ENCODE measurements at places on chromosomes 7 and 10.

DNA sequence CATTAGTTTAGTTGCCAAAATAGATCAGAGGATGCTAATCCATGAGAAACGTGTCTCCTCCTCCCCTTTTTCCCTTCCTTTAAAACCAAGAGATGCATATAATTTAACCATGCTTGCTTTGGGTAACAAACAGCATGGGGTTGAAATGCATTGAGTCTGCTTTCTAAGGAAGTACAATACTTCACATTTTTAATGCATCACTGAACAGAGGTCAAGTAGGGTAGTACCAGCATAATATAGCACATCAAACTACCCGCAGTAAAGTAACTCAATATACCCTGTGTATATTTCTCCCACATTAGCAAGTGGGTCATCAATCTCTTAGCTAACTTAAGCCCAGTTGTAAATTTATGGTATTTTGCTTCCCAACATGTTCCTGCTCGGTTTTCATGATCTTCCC lies 239.3 kb upstream of the SEMA3C start:
- DNase-seq, result peak; percentile 66

DNA sequence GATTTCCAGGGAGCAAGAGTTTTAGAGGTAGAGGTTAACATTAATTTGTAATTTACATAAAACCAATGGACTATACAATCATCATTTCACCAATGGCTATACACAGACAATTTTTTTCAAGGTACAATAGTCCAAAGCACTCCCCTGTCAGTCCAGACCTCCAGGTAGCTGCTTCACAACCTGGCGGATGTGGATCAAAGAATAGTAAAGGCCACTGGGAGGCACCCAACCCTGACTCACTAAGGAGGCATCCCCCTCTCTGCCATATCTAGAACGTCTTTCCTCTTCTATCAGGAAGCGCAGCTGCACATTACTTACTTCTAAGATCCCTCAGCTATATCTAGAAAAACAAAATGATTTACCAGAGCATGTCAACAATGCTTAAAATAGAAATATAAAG lies 217.7 kb upstream of the AOAH start:
- no peak for DNase-seq

DNA sequence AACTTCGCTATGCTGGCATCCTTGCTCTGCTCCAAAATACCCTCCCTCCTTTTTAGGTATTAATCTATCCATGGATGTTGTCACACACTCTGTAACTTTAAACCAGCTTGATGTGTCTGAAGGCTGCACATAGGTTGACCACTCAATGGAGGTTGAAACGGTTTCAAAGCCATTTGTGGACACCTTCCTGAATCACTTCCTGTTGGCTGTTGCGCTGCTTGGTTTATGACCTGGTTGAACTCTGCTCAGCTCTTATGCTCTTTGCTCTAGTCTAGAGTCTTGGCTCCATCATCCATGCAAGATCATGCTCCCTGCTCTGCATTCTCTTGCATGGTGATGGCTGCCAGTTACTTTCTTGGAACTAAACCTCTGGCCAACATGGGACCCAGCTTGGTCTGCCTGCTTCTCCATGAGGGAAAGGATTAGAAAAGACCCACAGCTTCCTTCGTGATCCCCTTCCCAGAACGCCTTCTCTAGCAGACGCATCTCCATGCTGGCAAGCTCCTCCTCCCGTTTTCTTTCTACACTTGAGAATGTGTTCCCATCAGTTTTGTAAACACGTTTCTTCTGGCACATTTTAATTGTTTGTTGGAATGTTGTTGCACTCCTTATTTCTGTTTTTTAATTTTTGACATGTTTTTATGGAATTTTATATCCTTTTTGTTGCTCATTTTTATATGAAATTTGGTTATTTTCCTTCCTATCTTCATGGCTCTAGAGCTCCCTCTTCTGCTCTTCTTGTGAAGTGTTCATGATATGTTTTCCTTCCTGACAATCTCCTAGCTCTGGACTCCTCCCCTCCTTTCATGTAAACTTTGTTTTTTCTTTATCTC lies 149.8 kb downstream of the XPNPEP1 start:
- peak; percentile 16 for DNase-seq

GRCh38 chr7:50409856-50410745 lies 40.0 kb downstream of the FIGNL1 start:
- DNase-seq, result no peak

DNA sequence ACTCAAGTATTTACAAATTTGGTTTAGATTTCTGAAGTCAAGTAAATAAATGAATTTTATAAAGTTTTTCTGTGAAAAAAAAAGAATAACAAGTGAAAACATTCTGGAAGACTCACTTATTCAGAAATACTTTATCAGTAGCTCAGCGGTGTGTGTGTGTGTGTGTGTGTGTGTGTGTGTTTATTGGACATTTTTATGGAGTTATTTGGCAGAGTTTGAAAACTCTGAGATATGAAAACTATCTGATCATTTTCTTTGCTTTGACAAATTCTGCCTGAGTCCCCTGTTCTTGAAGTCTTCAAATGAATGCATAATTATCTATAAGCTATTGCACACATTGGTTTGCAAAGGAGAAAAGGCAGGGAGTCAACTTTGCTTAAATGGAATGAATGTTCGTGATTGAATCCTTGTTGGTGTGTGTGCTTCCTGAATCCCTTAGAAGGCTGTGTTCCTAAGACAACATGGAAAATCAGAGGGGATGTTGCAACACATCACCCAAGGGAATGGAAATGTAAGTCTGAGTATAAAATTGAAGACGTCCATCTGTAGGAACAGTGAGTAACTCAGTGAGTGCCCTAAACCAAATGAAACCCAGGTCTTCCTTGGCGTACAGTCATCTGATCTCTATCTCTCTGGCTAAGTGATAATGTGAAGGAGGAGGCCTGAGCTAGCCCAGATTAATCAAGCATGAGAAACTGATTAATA lies 160.9 kb downstream of the REEP3 start:
- no peak for DNase-seq

DNA sequence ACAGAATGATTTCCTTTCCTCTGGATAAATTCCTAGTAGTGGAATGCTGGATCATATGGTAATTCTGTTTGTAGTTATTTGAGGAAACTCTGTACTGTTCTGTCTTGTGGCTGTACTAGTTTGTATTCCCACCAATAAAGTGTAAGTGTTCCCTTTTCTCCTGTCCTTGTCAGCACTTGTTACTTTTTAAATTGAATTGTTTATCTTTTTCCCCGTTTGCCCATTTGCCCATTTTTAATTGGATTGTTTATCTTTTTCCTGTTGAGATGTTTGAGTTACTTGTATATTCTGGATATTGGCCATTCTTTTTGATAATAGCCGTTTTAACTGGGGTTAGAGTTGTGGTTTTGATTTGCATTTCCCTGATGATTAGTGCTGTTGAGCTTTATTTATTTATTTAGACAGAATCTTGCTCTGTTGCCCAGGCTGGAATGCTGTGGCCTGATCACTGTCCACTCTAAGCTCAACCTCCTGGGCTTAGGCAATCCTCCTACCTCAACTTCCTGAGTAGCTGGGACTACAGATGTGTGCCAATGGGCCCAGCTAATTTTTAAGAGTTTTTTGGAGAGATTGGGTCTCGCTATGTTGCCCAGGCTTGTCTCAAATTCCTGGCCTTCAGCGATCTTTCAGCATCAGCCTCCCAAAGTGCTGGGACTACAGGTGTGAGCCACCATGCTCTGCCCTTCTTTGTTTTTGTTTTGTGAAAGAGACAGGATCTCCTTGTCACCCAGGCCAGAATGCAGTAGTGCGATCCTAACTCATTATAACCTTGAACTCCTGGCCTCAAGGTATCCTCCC lies 23.0 kb downstream of the BMPR1A start:
- no peak for DNase-seq

DNA sequence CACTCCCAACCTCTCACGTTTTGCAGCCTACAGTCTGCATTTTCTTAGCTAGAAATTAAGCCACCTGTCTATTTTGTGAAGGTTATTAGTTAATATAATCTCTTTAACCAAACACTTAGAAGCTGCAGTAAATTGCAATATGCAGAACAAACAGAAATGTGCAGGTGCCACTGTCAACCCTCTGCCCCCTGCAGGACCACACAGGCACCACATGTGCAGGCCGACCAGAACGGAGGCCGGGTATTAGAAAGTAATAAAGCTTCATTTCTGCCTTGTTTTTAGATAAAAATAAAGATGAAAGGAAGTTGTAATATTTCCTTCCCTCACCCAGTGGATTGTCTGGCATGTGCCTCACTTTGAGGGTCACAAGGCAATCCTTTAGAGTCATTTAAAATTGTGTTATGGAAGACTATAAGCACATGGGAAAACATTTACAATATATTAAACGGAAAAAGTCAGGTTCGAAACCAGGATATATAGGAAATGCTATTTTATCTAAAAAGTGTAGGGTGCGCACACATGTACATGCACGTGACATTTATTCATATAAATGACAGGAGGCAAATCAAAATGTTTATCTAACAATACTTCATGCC lies 158.2 kb downstream of the ARHGAP12 start:
- no peak for DNase-seq

DNA sequence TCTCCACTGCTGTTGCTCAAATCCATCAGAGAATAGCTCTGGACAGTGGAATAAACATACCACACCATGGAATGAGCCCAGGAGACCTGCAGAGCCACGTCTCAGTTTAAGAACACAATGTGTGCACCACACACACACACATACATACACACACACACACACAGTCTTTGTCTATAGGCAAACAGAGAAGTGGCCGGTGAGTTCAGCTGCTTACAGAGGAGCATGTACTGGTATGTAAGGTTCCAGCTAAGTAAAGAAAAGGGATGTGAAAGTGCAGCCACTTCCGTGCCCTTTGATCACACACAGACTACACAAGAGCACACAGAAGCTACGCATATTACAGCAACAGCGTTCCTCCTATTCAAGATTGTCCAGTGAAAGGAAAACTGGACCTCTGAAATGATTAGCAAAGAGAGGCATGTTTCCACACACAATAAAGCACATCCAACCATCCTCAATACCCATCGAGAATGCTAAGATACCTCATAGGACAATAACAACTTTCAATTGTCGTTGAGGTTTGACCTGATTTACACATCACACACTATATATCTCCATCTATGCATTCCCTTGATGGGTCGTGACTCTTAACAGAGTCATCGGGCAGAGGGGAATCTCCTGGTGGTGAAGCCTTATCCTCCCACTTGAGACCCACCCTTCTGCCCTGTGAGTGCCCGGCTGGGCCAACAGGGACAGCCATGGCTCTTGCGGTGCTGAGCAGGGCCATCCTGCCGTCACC lies 23.6 kb downstream of the SLC35B4 start:
- no peak for DNase-seq

DNA sequence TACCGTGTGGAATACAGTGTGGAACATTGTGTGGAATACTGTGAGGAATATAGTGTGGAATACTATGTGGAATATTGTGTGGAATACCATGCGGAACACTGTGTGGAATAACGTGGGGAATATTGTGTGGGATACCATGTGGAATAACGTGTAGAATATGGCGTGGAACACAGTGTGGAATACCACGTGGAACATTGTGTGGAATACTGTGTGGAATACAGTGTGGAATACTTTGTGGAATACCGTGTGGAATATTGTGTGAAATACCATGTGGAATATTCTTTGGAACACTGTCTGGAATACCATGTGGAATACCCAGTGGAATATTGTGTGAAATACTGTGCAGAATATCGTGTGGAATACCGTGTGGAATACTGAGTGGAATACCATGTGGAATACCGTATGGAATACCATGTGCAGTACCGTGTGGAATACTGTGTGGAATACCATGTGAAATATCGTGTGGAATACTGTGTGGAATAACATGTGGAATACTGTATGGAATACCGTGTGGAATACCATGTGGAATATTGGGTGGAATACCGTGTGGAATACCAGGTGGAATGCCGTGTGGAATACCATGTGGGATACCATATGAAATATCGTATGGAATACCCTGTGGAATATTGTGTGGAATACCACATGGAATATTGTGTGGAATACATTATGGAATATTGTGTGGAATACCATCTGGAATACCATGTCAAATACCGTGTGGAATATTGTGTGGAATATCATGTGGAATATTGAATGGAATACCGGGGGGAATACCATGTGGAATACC lies 133.1 kb upstream of the CHST15 start:
- DNase-seq, result no peak

DNA sequence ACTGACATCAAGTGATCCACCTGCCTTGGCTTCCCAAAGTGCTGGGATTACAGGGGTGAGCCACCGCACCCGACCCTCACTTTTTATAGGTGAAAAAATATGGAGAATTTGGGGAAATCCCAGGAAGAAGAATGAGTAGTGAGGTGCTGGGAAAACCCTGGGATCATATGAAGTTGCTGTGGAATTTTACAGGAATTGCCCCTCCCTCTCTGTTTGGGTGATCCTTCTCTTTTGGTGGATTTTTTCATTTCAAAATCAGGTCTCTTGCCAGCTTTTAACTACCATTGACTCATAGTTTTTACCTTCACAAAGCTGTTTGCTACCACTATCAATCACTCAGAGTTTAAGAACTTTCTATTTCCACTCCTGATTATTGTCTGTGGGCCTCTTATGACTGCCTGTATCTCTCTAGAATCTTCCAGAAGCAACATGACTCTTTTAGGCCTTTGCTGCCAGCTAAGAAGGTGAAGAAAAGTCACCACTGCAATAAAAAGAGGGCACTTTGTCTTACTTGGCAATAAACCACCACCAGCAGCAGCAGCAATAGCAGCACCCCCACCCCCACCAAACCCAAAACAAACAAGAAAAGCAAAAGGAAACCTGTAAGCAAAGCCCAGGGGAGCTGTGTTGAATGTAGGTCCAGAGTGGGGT lies 4.0 kb upstream of the GIMAP8 start:
- DNase-seq, result no peak

DNA sequence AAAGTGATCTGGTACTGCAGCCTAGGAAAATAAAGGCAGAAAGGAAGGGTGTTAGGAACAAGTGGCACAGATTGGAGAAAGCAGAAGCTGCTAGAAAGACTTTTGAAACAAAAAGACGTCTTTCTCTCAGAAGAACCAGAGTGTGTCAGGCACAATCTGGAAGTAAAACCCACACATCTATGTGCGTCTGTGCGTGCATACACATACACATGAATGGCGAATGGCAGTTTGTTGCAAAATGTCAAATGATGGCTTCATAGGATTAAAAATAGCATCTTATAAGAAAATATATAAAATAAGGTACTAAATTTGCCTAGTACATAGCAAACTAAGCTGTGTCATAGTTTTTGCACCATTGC lies 246.3 kb downstream of the CDK14 start:
- DNase-seq, result no peak

DNA sequence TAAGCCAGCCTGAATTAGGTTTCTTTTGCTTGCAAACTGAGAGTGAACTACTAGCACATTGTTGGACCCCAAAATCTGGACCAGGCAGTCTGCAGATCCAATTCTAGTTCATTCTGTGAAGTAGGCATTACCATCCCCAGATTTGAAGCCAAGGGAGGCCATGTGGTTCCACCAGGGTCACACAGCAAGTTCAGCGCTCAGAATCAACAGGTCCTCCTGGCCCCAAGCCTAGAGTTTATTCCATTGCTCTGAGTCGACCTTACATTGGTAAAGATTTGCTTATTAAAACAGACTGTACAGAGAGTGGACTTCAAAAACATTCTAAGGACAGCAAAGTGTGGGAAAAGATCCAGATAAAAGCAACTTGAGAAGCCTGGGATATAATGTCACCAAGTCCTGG lies 50.9 kb downstream of the AFAP1L2 start:
- no peak for DNase-seq

GRCh38 chr7:11988186-11988585 lies 156.2 kb upstream of the THSD7A start:
- DNase-seq, result no peak

GRCh38 chr7:52540041-52540440 lies 495.4 kb upstream of the POM121L12 start:
- DNase-seq, result no peak

GRCh38 chr10:106440355-106440754 lies 724.2 kb downstream of the SORCS1 start:
- peak; percentile 29 for DNase-seq

- peak; percentile 82 for DNase-seq
Measured at GRCh38 chr7:135320268-135320667, 86.6 kb downstream of the STRA8 start.
